Heart left ventricle (tissue), 16 donors: ENCODE measurements at places on chromosomes 11 and 22.

DNA sequence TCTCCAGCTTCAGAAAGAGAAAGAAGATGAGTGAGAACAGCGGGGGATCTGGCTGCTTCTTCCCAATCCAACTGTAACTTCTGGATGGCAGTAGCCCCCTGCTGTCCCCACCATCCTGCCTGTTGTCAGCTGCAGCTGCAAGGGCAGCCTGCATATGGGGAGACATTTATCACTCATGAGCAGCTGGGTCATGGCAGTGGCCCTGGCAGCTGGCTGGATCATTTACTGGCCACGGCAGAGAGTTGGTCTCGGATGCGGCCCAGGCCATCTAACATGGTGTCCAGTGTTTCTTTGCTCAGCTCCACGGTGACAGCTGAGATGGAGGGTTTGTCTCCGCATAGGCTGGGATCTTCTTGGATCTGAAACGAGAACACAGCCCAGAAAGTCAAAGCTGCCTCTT is 14.8 kb downstream of the COMMD9 start:
- no peak for DNase-seq

- DNase-seq, result no peak
Measured at GRCh38 chr22:20229916-20230775, 38.0 kb downstream of the RTN4R start.

- no peak for DNase-seq
Measured at GRCh38 chr22:47230251-47230650, 467.8 kb downstream of the TBC1D22A start.

- no peak for DNase-seq
Measured at GRCh38 chr11:43712676-43713075, 32.1 kb downstream of the HSD17B12 start.

- no peak for DNase-seq
Measured at GRCh38 chr11:60310407-60310998, 16.6 kb upstream of the MS4A6E start.

- DNase-seq, result no peak
Measured at GRCh38 chr11:18253233-18253632, 4.8 kb upstream of the SAA2 start.

DNA sequence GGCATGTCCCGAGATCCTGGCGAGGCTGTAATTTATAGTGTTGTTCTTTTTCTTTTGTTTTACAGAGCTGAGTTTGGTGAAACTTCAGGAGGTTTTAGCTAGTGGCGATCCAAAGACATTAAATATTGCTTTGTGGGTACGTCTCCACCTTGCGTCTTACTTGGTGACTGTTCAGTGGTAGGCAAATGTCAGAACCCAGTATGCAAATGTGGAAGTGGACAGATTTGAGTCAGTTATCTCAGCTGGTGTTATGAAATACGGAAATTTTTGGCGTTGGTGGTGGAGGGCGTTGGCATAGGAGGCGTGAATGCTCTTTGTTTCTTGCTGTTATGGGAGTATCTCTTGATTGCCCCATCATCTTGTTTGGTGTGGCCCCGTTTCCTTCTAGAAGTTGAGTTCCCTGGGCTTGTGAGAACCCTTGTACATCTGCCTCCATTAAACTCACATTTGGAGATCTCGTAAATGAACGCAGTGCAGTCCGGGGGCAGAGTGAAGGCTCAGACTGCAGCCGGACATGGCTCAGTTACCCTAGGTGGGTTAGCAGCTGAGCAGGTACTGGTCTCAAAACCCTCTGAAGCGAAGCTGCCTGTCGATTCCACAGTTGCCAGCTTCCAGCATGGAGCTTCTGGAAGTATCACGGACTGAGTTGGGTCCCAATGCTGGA is 39.9 kb downstream of the PTPRJ start:
- DNase-seq, result no peak
